ENCODE measurements at places on chromosomes 1 and 21. TPM values are rescaled to one million over a fixed set of nuclear protein-coding genes. Genes with fewer than 3 reads are reported as not detected.

PTPN14 gene
- 99.9 TPM for total RNA-seq

A3GALT2 gene
- total RNA-seq, result not detected

CAMTA1 gene
- total RNA-seq, result 57.1 TPM

CLDN17 gene
- not detected for total RNA-seq

RGS18 gene
- not detected for total RNA-seq

PDZK1IP1 gene
- total RNA-seq, result not detected

FCRL3 gene
- total RNA-seq, result not detected

YIPF1 gene
- total RNA-seq, result 23.8 TPM

ROR1 gene
- total RNA-seq, result 12.0 TPM

B3GALNT2 gene
- 36.3 TPM for total RNA-seq

WLS gene
- total RNA-seq, result 28.6 TPM

KRTAP6-2 gene
- total RNA-seq, result not detected

ABCG1 gene
- not detected for total RNA-seq

NPR1 gene
- total RNA-seq, result 0.13 TPM

EPHA10 gene
- not detected for total RNA-seq

LEMD1 gene
- total RNA-seq, result not detected

ANGPTL1 gene
- total RNA-seq, result 10.1 TPM

NUAK2 gene
- total RNA-seq, result 1.9 TPM

OR10J1 gene
- total RNA-seq, result not detected

BTBD8 gene
- total RNA-seq, result 8.8 TPM

TMEM82 gene
- not detected for total RNA-seq

S100A3 gene
- 2.0 TPM for total RNA-seq

KLHDC9 gene
- 1.4 TPM for total RNA-seq

AMY2A gene
- not detected for total RNA-seq

CTSK gene
- 100 TPM for total RNA-seq

OR6K2 gene
- total RNA-seq, result not detected

LHX8 gene
- not detected for total RNA-seq

IQGAP3 gene
- total RNA-seq, result 17.2 TPM

RGS5 gene
- total RNA-seq, result 3.4 TPM

NBPF10 gene
- total RNA-seq, result 4.3 TPM

CAMK1G gene
- not detected for total RNA-seq

CNIH3 gene
- total RNA-seq, result 1.7 TPM

FAM163A gene
- not detected for total RNA-seq

BMP8B gene
- not detected for total RNA-seq

SPRR2D gene
- not detected for total RNA-seq

THEM5 gene
- total RNA-seq, result not detected

TNNI3K gene
- total RNA-seq, result 1.6 TPM

UBE2U gene
- total RNA-seq, result not detected

VWA1 gene
- 2.6 TPM for total RNA-seq

PKP1 gene
- total RNA-seq, result 0.54 TPM
